Tibial artery (tissue), 4 donors: ENCODE measurements at places on chromosomes 11 and 22.

- no peak for DNase-seq
Observed at GRCh38 chr11:80388536-80388935, 947.7 kb upstream of the TENM4 start.

DNA sequence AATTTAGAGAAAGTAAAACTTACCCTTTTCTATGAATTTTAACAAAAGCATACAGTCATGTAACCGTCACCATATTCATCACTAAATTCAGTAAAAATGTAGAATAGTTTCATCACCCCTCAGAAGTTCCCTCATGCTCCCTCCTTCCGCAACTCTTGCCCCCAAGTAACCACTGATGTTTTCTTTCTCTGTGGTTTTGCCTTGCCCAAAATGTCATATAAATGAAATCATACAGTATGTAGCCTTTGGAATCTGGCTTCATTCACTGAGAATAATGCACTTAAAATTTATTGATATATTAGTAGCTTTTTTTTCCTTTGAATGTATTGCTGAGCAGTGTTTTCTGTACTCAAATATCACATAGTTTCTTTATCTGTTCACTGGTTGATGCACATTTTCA is 60.1 kb downstream of the DCUN1D5 start:
- no peak for DNase-seq

DNA sequence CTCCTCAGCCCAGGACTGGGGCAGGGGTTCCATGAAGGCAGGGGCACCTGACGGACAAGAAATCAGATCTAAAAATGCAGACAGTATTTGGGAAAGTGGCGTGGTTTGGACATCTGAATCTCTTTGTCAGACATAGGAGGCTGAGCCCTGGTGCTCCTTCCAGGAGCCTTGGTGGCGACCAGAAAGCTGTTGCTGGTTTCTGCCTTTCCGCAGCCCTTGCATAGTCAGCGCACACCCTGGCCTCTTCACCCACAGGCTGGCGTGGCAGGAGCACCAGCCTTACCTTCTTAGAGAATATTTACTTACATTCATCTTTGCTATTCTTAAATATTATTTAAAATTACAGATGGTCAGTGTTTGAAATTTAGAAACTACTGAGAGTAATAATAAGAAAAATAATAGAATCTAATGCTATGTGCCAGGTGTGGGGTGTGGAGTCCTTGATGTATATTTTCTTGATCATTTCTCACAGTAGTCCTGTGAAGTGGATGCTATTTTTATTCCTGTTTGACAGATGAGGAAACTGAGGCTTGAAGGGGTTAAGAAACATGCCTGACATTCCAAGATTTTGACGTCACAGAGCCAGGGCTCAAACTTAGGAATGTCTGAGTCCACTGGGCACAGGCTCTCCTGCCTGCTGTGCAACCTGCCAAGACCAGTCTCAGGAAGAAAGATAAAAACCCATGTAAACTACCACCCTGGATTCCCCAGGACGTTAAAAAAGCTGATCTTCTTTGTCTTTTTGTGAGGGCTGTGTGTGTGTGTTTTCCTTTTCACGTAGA is 51.6 kb downstream of the TBC1D22A start:
- no peak for DNase-seq

- DNase-seq = peak; percentile 29
Observed at GRCh38 chr11:65780770-65781151, at the start of gene AP5B1. Gene AP5B1, minus strand, starts transcription at chr11:65780976. Its CDS starts 385 bp downstream, at chr11:65780591.

GRCh38 chr11:114259551-114259983 is 36.6 kb upstream of the NNMT start:
- no peak for DNase-seq

- no peak for DNase-seq
Observed at GRCh38 chr11:44574610-44575287, 9.3 kb downstream of the CD82 start.

- no peak for DNase-seq
Observed at GRCh38 chr22:30402028-30402765, 5.4 kb downstream of the SEC14L2 start.

DNA sequence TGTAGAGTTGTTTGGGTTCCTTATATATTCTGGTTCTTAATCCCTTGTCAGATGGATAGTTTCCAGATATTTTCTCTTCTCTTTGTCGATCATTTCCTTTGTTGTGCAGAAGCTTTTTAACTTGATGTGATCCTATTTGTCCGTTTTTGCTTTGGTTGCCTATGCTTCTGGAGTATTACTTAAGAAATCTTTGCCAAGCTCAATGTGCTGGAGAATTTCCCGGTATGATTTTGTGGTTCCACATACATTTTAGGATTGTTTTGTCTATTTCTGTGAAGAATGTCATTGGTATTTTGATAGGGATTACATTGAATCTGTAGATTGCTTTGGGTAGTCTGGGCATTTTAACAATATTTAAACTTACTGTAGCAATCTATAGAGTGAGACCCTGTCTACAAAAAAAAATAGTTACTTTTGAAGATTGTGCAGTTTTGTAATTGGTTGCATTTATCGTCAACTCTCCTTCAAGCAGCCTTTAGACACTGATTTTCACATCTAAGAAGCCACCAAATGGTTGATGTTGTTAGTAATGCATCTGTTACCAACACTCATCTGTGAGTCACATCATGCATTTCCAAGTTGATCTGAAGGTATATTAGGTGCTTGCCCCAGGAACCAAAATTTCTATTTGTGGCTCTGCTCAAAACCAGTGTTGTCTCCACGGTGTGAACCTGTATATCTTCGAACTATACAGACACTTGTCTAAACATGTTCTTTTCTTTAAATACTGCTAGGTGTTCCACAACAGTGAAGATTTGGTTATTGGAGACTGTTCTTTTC is 21.4 kb downstream of the XRCC6 start:
- no peak for DNase-seq

- no peak for DNase-seq
Observed at GRCh38 chr11:102263379-102264003, 53.8 kb upstream of the BIRC3 start.

DNA sequence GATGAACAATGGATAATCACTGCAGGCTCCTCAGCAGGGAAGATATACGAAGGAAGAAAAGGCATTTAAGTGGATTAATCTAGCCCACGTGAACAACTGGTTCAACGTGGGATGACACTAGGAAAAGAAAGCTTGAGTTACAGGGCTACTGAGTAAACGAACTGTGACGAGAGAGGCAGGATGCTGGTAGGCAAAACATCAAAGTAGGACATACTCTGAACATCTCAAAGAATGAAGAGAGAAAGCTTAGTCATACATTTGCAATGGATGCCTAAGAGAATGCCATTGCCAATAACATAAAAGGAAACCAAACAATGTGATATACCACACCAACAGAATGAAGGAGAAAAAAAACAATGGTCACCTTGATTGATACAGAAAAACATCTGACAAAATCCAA is 12.9 kb downstream of the USP28 start:
- DNase-seq = no peak

GRCh38 chr22:17100621-17101020 is 15.8 kb downstream of the IL17RA start:
- no peak for DNase-seq

DNA sequence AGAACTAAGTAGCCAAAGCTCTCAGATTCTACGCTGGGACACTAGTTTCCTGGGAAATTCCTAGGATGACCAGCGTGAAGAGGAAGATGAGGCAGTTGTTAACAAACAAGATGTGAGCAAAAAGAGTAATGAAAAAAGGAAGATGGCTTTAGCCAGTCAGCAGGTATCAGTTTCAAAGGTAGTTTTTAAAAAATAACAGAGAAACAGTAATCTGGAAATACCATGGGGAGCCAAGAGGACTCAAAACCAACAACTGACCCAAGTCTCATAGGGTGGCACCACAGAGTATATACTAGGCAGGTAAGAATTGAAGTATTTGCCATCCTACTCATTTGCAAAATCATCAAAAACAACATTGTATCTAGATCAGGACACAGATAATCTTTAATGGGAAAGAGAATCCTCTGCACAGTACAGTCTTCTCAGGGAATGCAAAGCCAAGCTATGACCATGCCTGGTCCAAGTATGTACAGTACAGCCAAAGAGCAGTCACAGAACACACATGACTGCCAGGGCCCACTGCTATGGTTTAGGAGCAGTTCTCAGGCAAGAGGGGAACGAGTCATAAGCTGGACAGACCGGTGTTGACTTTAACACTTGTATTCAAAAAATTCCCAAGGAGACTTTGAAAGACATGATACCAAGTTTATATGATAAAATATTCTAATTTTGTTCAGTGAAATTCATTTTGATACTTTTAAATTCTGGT is 20.6 kb downstream of the MSANTD4 start:
- no peak for DNase-seq

DNA sequence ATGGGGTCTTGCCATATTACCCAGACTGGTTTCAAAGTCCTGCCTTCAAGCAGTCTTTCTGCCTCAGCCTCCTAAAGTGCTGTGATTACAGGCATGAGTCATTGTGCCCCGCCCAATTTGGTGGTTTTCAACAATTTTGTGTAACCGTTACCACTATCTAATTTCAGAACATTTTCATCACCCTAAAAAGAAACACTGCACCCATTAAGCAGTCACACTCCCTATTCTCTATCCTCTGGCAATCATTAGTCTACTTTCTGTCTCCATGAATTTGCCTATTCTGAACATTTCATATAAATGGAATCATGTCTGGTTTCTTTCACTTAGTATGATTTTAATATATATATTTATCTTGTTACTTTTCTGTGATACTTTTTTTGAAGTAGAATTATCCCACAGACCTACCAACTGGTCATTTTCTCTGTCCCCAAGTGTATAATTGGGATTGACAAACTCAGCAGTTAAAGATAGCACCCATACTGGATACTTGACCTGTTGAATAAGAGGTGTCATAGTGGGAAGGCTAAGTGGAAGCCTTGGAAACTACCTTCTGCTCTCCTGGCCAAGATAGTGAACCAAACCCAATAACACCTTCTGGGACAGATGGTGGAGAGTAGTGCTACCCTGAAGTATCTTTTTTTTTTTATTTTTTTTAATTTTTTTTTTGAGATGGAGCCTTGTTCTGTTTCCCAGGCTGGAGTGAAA is 64.8 kb downstream of the STIM1 start:
- no peak for DNase-seq

- no peak for DNase-seq
Observed at GRCh38 chr22:36239150-36239400, 252 bp downstream of the APOL2 start.

DNA sequence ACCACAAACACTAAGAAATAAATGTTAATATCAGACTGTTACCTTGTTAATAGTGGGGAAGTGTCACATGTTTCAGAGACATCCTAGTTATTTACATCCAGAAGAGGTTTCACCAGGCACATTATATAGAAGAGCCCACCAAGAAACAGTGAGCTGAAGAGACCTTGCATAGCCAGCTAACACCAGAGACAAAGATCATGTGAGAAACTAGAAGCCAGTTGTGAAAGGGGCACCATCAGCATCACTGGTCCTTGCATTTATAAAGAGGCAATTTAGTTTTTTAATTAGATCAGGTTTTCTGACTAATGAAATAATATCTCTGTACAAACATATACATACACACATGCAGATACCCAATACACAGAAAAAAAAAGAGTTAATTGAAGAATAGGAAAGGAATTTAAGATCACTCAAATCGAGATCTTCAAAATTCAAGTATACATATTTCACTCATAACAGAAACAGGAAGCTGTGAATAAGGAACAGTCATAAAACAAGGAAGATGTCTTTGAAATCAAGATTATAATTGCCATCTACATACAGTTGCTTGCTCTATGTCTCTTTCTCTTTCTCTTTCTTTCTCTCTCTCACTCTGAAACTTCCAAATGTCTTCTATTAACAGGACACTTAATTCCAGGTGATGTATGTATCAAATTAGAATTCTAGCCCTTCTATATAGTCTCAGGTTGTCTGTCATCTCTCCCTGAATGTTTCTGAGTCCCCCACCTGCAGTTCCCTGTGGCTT is 348.7 kb downstream of the ETS1 start:
- no peak for DNase-seq

- no peak for DNase-seq
Observed at GRCh38 chr11:81211050-81211449, 1522.6 kb downstream of the FAM181B start.

GRCh38 chr22:31715147-31715778 is 34.7 kb downstream of the PRR14L start:
- DNase-seq = no peak

- no peak for DNase-seq
Observed at GRCh38 chr11:58676563-58677135, 54.2 kb downstream of the CNTF start.

DNA sequence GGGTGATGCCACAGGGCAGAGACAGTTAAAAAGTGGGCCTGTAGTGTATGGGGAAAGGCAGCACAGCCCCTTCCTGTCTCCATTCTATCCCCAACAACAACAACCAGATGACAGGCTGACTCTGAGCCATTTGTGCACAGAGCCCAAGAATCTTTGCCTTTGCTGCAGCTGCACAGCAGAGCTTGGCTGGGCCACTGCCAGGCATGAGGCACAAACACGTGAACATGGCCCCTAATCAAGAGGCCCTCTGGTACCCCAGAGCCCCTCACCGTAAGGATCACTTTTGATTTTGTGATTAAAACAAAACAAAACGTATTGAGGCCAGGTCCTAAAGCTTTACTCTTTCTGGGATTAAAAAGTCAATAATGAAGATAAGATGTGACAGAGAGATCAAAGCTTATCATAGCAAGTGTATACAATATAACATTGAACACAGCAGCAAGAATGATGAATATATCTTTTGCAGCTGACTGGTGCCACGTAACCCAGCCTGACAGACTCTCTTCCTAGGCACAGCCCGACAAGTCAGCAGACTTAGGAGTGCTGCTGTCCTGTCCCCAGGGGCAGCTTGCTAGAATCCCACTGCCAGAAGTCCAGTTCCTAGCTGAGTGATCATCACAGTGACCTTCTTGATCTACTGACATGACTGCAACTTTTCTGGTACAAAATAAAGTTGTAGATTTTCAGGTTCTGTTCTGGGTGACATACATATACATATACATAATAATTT is 117.8 kb downstream of the SERGEF start:
- DNase-seq = no peak

- no peak for DNase-seq
Observed at GRCh38 chr22:46370584-46371291, 35.2 kb downstream of the TRMU start.

GRCh38 chr11:8870411-8871170 is 40.4 kb upstream of the AKIP1 start:
- DNase-seq = peak; percentile 66

- DNase-seq = no peak
Observed at GRCh38 chr11:18671246-18671645, 27.3 kb upstream of the TMEM86A start.

DNA sequence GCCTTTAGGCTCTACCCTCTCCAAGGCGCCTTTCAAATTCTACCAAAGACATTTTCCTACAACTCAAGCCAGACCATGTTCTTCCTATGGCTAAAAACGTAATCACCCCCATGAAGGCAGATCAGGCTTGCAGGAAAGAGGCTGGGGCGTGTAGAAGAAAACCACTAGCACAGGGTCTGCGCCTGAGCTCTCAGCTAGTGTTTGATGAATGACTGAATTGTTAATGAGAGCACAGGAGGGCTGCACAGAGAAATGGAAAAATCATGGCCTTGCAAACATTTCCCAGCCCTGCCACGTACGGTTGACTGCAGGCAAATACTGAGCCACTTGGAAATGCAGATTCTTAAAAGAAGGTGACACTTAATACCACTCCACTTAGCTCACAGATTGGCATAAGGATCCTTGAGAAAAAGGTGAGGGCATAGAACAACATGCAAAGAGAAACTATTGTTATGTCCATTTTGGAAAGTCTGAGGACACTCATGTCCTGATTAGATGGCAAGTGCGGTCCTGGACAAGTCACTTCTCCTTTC is 148.6 kb downstream of the NXPE2 start:
- no peak for DNase-seq

GRCh38 chr11:76802621-76803020 is 19.5 kb downstream of the TSKU start:
- peak; percentile 59 for DNase-seq
